ENCODE measurements at places on chromosomes 6 and 20. TPM values are rescaled to one million over a fixed set of nuclear protein-coding genes. Genes with fewer than 3 reads are reported as not detected.

SLC17A1 gene
- not detected for total RNA-seq

DEFB115 gene
- not detected for total RNA-seq

CRISP2 gene
- total RNA-seq, result not detected

LGSN gene
- not detected for total RNA-seq

RGS19 gene
- total RNA-seq, result 10.7 TPM

DNA sequence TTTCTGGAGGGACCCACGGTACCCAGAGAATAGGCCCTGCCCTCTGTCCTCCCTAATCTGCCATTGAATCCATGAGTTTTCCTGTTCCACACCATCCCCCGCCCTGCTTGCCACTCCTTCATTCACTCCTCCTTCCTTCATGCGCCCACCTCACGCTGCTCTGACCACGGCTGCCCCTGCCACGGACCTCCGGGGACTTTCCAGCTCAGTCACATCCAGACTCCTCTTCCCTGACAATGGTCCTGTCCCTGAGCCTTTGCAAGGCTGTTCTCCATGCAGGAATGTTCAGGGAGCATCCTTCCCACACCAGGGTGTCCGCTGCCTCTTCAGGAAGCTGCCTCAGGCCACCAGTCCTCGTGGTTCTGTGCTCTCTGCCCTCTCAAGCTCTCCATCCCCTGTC, 25.9 kb downstream of the GLP1R start:
- DNase-seq, result no peak

- no peak for DNase-seq
These were observed 11.1 kb downstream of the HLA-F start for GRCh38 chr6:29734046-29735018.

DNA sequence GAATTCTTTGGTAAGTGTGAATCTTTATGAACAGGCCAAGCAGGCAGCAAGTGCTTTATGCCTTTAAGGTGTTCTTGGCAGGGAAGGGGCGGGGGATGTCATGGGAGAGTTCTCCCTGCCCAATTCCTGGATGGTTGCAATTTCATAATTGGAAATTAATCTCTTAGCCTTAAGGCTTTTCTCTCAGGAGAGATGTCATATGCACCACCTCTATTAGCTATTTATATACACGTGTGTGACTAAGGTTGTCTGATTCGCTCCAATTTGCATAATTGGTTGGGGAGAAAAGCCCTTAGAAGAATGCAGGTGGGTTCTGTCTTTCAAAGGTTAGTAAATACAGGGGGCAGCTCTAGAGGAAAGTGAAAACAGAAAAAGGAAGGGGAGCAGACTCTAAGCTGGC, 5.2 kb upstream of the ENPP5 start:
- DNase-seq, result no peak

- peak; percentile 71 for DNase-seq
These were observed 6.8 kb downstream of the MKKS start for GRCh38 chr20:10427060-10427692.

DNA sequence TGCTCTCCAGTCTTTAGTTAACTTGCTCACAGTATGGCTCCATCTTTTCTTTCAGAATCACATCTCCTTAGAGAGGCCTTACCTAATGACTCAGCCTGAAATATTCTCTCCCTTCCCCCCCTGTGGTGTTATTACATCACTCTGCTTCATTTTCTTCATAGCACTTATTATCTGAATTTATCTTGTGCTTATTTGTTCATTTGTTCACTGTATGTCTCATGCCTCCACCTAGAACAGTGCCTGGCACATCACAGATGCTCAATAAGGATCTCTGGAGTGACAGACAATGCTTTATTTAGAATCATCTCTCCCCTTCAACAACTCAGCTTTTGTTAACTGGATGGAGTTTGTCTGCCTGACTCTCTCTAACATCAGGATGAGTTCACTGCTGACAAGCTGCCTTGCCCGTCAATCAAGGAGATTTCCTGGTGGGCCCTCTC, 96.6 kb upstream of the MAN1A1 start:
- peak; percentile 53 for DNase-seq

GRCh38 chr6:45365036-45365435, 12.7 kb downstream of the SUPT3H start:
- DNase-seq, result no peak

DNA sequence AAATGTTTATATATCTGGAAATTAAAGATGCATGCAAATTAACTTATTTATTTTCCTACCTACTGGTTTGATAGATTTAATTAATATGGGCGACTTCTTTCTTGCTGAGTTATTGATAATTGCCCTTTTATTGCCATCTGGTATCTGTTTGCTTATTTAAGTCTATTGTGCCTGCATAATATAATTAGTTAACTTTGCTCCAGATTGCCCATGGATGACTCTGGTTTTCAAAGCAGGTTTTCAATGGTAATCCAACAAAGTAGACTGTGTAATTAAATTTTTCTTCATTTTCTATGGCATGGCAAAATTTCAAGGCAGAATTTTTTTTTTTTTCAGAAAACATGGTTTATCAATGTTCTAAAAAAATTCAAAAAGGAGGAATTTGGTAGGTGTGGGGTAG, 1092.0 kb downstream of the GRIK2 start:
- DNase-seq, result no peak

GRCh38 chr6:1687402-1687801, 77.7 kb downstream of the FOXC1 start:
- no peak for DNase-seq

DNA sequence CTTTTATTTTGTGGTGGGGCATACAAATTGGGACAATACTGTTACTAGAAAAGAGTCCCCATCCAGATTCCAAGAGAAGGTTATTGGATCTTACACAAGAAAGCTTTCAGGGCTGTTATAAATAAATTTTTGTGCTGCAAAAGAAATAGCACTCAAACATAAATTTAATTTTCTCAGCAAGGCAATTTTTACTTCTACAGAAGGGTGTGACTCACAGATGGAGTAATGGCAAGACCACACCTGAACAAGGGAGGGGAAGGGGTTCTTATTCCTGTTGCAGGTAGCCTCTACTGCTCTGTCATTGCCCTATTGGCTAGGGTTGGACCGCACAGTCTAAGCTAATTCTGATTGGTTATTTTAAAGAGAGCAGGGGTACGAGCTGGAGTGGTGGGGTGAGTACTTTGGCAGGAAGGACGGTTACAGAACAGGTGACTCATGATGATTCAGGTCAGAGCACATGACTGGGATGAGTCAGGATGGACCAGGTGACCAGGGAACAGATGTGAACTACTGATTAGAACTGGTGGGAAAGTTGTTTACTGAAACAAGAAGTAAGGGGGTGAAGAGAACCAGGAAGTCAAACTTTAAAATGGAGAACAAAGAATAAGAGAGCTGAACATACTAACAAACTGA, 41.1 kb downstream of the CNR1 start:
- DNase-seq, result no peak

GRCh38 chr6:17519120-17519519, 81.0 kb upstream of the FAM8A1 start:
- DNase-seq, result peak; percentile 94

DNA sequence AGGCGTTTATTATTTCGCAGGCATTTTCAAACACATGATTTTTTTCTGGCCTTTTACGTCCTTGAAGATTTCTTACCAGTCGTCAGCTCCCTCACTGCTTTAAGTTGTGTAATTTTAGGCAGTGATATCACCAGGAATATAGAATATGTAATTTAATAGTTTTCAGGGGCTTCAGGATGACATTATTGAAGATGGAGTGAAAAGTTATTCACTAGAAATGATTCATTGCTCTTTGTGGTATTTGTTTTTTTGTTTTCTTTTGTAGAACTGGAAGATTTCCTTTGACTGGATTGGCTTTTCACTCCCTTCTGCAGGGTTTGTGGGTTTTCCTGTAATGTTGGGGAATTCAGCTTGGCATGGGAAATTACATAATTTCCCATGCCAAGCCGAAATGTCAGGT, 2.0 kb downstream of the LRRC1 start:
- peak; percentile 26 for DNase-seq

DNA sequence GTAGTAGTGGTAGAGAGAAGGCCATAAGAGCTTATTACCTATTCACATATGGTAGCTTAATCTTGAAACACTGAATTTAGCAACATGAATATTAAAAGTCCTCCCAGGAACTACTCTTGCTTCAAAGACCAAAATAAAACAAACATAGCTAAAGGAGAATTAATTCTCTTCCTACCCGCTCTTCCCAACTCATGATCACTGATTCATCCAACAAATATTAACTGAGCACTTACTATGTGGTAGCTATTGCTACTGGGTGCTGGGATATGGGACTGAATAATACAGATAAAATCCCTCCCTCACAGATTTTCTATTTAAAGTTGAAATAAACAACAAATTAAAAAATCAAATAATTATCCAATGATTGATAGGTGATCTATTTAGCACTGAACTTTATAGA, 287.1 kb downstream of the BTBD9 start:
- no peak for DNase-seq
